ENCODE measurements at places on chromosomes 2 and 18.

- no peak for DNase-seq
Measured at GRCh38 chr2:109474319-109474825, 139.4 kb downstream of the SEPTIN10 start.

DNA sequence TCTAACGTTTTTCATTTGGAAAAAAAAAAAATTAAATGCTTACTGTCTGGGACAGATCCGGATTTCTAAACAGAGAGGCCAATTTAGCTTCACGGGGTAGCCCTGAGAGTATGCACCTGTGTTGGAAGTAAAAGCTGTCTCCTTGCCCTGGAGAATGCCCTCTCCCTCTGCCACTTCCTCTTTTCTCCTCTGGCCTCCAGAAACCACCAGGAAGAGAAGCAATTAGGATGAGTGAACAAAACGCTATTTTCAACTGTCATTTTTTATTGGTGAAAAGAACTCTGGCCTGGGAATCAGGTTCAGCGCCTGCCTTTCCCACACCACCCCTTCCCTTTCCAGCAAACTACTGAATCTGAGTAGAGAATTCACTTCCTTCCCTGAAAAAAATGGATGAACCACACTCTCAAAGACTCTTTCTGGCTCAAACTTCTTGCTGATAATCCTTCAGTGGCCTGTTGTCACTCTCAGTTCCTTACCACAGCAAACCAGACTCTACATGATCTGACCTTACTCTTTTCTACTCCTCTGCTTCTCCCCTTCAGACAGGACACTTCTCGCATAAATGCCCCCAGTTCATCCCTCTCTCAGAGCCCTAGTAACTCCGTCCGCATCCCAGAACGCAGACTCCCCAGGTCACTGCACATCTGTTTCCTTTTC lies 29.8 kb downstream of the KLF7 start:
- DNase-seq: no peak

GRCh38 chr18:43322132-43322531 lies 44.8 kb upstream of the SYT4 start:
- DNase-seq: no peak

GRCh38 chr18:46748466-46748865 lies 8.4 kb downstream of the ST8SIA5 start:
- DNase-seq: no peak

DNA sequence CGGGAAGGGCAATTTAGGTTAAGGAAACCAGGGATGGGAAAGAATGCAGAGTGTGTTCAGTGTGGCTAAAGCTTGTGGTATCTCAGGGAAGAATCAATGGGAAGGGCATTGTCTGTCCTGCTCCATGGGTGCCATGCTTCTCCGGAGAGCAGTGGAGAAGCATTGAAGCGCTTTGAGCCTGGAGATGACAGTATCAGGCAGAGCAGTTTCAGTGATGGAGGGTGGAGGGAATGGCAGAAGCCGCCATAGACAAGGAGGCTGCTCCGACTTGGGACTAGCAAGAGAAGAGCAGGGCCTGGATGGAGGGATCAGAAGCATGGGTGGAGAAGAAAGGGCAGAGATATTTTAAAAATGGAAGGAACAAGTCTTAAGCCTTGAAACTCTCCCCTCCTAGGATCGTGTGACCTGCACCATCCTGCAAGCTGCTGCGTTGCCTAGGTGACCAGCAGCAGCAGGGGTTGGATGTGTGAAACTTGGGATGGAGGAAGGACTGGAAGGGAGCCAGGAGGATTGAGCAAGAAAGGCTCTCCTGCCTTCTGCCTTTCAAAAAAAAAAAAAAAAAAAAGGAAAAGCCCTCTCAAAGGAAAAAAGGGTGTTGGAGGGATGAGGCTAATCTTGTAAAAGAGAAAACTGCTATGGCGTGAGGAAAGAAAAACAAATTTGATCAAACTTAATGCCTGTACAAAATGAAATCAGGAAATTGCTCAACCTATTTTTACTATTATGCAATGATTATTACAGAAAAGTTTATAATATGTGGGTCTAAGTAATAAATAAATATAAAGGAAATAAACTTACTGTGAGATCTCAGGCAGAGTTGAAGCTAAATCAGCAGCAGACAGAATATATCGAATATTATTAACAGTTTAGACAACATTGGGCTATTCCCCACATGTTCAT lies 493.8 kb upstream of the NRP2 start:
- no peak for DNase-seq

DNA sequence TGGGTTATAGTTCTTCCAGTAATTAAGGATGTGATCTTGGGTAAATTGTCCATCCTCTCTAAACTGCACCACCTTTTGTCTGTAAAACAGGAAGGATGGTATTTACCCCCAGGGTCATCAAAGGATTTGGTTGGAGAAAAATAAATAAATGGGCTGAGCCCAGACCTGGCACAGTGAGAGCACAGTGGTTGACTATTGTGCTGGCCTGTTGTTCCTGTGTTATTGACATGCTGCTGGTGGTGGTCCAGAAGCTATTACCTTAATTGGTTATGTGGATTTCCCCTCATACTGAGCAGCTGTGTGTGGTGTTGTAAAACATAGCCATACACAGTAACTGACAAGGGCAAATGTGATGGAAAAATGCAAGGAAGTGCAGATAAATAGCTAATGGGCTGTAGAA lies 746 bp upstream of the IL37 start:
- no peak for DNase-seq

GRCh38 chr2:59025157-59025757 lies 784.1 kb upstream of the FANCL start:
- DNase-seq: no peak

- DNase-seq: no peak
Measured at GRCh38 chr2:65055422-65056214, 598 bp upstream of the CEP68 start.

GRCh38 chr2:15738225-15738546 lies 146.5 kb downstream of the DDX1 start:
- DNase-seq: no peak

DNA sequence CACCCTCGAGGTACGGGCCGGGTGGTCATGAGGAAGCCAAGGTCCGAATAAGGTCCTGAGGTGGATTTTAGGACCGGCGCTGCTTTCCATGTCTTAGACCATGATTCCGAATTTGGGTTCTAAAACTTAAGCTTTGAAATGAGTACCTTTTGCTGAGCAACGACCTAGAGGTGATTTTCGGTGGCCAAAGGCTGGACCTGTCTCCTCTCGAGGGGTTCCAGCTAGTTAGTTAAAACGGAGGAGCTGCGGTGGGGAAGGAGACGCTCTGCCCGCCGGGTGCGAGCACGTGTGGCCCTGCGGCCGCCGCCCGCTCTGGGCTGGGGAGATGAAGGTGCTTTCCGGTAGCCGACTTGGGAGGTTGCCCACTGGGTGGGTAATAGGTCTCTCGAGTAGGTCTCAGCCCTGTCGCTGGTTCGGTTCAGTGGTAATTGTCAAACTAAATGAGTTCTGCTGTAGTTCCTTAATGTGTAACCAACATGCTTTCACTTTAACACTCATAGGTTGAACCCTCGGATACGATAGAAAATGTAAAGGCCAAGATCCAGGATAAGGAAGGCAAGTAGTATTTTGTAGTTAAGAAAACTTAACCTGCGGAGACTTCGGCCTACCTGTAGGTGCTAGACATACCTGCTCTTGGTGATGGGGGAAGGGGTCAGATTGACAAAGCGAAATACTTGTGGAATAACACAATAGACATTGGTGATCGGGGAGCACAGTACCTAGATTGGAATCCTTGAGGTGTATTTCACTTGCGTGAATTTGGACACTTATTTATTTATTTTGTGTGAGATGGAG lies 572 bp downstream of the RPS27A start:
- peak; percentile 31 for DNase-seq

- DNase-seq: no peak
Measured at GRCh38 chr2:150681120-150681804, 193.8 kb upstream of the RND3 start.

DNA sequence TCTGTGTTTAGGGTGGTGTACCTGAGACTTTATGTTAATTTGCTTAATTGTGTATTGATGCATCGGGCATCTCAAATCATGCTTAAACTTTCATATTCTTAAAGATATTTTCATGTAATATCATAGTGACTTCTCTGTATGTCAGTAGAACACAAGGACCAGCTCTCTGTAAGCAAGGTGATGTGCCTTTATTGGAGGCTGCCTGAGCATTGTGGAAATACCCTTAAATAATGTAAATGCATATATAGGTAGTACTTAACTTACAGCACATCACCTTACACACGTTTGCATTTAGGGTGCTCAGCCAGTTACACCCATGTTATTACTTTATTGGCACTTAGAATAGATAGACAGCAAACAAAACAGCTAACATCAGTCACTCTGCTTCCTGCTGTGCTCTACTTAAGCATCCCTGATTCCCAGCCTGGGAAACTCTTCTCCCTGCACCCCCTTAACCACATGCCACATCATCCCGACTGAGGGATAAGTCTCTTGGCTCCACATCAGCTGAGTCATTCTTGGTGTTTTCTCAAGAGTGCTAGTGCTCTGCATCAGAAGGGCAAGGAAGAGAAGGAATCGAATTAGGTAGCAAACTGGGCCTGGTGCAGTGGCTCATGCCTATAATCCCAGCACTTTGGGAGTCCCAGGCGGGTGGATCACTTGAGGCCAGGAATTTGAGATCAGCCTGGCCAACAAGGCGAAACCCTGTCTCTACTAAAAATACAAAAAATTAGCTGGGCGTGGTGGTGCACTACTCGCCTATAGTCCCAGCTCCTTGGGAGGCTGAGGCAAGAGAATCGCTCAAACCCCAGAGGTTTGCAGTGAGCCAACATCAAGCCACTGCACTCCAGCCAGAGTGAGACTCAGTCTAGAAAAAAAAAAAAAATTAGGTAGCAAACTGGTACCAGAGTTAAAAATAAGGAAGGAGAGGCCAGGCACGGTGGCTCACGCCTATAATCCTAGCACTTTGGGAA lies 108.7 kb downstream of the MAP3K20 start:
- DNase-seq: no peak

DNA sequence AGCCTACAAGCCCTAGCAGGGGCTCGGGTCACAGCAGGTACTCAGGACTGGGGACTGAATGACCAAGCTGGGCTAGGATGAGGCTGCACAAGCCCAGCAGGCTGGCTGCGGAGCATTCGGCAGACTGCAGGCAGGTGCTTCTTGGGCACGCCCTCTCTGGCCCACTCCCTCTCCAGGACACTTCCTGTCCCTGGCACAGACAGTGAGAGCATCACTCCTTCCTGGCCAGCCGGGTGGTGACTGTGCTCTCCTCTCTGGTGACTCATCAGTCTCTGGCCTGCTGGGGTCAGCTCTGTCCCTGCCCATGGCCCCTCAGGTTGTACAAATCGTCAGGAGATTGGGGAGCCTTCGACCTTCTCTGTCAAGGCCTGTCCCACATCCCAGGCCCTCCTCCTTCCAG lies 22.5 kb downstream of the C1QL2 start:
- DNase-seq: no peak

- DNase-seq: no peak
Measured at GRCh38 chr2:223051693-223052289, at the start of gene KCNE4. TSS of gene KCNE4 (plus strand) at chr2:223052190. CDS start at chr2:223052831, 641 bp downstream.

- no peak for DNase-seq
Measured at GRCh38 chr2:71460056-71460455, 6.7 kb downstream of the DYSF start.

DNA sequence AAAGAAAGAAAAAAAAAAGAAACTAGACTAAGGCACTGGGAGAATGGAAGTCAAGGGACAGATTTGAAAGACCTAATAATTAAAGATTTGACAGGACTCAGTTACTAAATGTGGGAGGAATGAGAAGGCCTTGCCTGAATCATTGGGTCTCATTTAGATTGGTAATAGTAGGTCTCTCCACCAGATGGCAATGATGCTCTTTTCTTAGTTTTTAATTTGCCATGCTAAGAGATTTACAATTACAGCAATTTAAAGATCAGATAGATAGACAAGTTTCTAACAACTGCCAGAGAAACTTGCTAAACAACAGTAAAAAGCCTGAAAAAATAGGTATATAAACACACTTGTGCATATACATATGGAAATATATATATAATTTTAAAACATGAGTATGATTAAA lies 153.0 kb downstream of the TMEM247 start:
- DNase-seq: no peak

DNA sequence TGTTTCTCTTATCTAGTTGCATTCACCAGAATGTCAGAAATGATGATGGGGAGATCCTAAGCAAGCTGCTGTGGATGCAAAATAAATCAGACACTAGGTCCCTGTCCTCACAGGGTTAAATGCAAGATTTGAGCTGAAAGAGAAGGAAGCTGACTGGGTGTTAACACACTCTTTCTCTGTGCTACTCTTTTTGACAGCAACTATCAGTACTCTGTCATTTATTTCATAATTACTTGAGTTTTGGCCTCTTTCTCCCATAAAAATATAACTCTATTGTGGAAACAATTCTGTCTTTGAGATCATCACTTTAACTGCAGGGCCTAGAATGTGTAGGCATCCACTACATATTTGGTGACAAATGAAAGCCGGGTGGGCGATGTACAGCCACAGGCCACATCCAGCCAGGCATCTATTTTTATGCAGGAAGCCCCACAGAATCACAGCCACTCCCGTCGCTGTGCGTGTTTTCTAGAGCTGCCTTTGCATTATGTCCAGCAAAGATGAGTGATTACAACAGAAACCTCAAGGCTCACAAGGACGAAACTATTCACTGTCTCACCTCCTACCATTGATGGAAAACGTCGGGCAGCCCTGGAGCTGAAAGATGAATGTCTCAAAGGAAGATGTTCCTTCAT lies 849.0 kb downstream of the RNF144A start:
- no peak for DNase-seq

DNA sequence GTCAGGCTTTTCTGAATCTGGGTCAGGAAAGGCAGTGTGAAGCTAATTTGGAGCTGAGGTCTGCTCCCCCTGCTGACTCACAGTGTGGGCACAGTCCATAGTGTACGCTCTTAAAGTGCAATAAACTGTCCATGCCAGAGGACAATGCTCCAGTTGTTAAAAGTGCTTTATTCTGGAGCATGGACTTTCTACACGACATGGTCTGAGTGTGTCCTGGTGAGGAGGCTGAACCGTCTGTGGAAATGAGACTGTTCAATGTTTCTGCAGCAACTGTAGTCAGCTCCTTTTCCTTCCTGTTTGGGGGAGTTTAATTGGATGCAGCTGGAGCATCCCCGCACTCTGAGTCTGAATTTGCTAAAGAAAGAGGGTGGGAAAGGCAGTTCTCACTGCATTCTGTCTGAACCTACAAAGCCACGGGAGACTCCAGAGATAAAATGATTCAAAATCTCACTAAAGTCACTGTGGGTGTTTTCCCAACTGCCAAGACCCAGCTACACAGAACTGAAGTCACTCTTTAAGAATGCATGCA lies 110.2 kb upstream of the TRIB2 start:
- no peak for DNase-seq

- DNase-seq: peak; percentile 46
Measured at GRCh38 chr2:25309402-25309801, 32.3 kb downstream of the DNMT3A start.

DNA sequence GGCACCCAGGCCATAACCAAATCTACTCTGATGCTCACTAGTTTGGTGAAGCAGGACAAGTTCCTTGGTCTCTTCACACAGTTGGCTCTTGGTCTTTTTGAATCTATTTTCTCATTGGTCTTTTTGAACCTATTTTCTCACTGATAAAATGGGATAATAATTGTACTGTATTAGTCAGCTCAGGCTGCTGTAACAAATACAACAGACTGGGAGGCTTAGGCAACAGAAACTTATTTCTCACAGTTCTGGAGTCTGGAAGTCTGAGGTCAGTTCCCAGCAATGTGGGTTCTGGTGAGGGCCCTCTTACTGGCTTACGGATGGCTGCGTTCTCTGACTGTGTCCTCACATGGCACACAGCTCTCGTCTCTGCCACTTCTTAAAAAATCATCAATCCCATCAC lies 63.5 kb downstream of the C1D start:
- DNase-seq: no peak

- DNase-seq: no peak
Measured at GRCh38 chr2:170512266-170512665, 202.9 kb upstream of the SP5 start.
